ENCODE measurements at places on chromosomes 3 and 15. TPM values are rescaled to one million over a fixed set of nuclear protein-coding genes. Genes with fewer than 3 reads are reported as not detected.

Gene FRMD5
- total RNA-seq: 0.11 TPM

Gene GOLGA8S
- 0.13 TPM for total RNA-seq

Gene KLHL6
- under 0.01 TPM for total RNA-seq

Gene DNAJC13
- total RNA-seq: 103 TPM

Gene SH2D7
- not detected for total RNA-seq

Gene LSMEM2
- total RNA-seq: 0.13 TPM

Gene MKRN2
- 40.2 TPM for total RNA-seq

Gene SYNPR
- total RNA-seq: not detected

Gene ARL6IP5
- 217 TPM for total RNA-seq

Gene ECE2
- not detected for total RNA-seq

Gene RTP3
- not detected for total RNA-seq

Gene BUB1B
- 16.3 TPM for total RNA-seq

Gene B3GNT5
- 1.7 TPM for total RNA-seq

Gene ARPP21
- not detected for total RNA-seq

Gene IL17RB
- total RNA-seq: 3.6 TPM

Gene ERICH6
- not detected for total RNA-seq

Gene MAPKBP1
- total RNA-seq: 17.1 TPM

Gene CTXN2
- total RNA-seq: not detected

Gene NAA50
- 218 TPM for total RNA-seq

Gene KCNAB1
- total RNA-seq: 1.2 TPM

Gene PAQR5
- 4.8 TPM for total RNA-seq

Gene RPUSD3
- 19.3 TPM for total RNA-seq

Gene ULK3
- 16.9 TPM for total RNA-seq

Gene EFHB
- 4.2 TPM for total RNA-seq

Gene ANKRD63
- total RNA-seq: not detected

Gene TP63
- 1.9 TPM for total RNA-seq

Gene CCDC14
- 59.8 TPM for total RNA-seq

Gene GOLGA8J
- total RNA-seq: 0.52 TPM

Gene SV2B
- total RNA-seq: under 0.01 TPM

Gene ZPLD1
- 0.26 TPM for total RNA-seq

Gene SNRPN
- 99.4 TPM for total RNA-seq

Gene AP3B2
- 1.4 TPM for total RNA-seq

Gene RARRES1
- total RNA-seq: 6.7 TPM
